GOT3 (cell line): ENCODE measurements at places on chromosomes 13 and 19.

DNA sequence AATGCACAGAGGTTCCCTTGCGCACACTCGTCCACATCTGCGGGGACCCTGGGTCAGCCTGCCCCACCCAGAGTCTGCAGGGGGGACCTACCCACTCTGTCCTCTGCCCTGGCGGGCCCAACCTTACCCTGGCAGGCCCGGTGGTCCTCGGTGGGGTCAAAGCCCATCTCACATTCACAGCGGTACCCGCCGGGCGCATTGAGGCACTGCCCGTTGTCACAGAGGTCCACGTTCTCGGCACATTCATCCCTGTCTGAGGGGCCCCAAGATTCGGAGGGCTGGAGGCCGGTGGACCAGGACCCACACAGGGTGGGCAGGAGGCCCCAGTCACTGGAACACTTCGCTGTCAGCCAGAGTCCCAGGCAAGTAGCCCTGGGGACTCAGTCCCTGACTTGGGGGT lies 38.5 kb downstream of the FBN3 start:
- no peak for DNase-seq

- DNase-seq, result no peak
These were observed 624.6 kb downstream of the GPC6 start for GRCh38 chr13:93851236-93851635.

- no peak for DNase-seq
These were observed 14.4 kb downstream of the BICRA start for GRCh38 chr19:47623151-47623920.

GRCh38 chr19:29188289-29189032 lies 24.5 kb downstream of the UQCRFS1 start:
- DNase-seq, result no peak

- DNase-seq, result no peak
These were observed 167.1 kb upstream of the SOX1 start for GRCh38 chr13:111899714-111900389.

GRCh38 chr13:29454931-29455481 lies 140.5 kb downstream of the SLC7A1 start:
- DNase-seq, result no peak

DNA sequence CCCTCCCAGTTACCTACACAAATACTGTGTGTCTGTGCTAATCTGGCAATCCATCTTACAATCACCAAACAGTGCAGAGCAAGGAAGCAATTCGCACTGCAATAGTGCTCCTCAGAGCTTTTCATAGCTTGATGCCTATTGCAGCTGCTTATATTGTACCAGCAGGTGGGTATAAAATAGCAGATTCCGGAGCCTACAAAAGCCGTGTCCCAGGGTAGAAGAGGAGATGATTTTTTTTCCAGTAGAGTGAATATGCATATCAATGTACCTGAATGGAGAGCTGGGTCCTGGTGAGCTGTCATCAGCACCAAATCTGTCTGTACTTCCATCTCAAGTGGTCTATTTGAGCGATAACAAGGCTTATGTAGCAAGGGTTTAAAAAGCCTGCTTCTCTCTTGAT lies 668.4 kb downstream of the DIAPH3 start:
- DNase-seq, result no peak

DNA sequence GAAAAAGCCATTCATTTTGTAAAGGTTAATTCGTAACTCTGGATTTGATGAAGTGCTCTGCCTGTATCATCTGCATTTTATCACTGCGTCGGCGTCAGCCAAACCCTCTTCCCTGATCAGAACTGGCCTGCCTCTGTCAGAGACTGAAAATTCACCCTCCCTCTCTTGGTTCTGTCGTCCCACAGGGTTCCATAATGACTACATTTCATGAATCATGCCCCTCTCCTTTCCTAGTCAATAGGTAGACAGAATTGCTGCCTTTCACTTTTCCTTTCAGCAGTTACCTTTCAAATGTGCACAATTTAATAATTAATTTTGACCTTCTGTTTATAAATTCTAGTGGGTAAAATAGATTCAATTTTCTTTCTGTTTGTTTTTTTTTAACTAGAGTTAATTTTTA lies 423.4 kb downstream of the RFC3 start:
- no peak for DNase-seq

GRCh38 chr13:62564770-62565169 lies 1149.1 kb upstream of the PCDH20 start:
- DNase-seq, result no peak

- no peak for DNase-seq
These were observed 31.7 kb upstream of the KCTD4 start for GRCh38 chr13:45232591-45232990.

DNA sequence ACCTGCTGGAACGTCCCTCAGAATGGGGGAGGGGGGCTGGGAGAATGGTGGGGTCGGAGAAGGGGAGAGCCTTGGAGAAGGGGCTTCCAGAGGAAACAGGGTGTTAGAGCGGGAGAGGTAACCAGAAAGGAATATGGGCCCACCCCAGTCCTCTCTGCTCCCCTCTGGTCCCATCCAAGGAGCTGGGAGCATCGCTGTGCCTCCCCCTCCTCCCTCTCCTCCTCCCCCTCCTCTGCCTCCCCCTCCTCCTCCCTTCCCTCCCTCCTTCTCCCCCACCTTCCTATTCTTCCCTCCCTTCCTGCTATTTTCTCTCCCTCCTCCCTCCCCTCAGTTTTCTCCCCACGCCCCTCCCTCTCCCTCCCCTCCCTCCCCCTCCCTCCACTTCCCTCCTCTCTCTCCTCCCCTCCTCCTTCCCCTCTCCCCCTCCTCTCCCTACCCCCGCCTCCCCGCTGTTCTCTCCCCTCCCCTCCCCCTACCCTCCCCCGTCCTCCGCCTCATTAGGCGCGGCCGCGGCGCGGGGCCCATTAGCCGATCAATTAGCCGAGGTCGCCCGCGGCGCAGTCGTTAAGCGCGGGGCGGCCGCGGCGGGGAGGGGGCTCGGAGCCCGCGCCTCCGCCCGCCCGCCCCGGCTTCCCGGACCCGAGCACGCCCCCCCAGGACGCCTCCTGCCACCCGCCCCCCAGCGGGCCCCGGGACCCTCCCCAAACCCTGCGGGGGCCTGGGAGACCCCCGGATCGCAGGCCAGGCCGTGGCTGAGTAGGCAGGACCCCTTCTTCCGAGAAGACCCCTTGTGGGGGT lies 15.4 kb downstream of the TLE5 start:
- no peak for DNase-seq

DNA sequence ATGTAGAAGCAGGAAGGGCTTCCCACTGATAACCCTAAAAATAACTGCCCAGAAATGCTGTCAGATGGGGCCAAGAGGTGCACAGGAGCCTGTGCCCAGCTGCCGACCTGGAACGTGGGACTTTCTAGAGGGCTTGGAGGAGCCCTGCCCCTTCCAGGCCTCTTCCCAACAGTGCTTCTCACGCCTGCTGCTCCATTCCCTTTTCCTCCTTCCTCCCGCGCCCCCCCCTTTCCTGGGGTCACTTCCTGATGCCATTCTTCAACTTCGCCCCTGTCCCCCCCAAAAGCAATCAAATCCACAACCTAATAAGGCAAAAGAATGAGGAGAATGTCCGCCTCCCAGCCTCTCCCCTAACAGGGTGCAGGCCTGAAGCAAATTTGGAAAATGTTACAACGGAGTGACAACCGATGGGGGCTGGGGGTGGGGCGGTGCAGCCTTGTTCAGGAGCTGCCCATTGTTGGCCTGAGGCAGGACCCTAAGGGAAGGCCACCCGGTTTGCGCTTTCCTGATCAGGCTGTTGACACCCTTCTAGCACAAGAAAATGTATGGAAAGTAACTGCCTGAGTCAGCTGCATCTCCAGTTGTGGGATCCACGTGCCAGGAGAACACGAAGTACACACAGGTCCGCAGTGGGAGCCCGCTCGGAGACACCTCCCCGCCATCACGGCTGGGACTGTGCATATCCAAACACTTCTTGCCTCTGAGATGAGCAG lies 18.7 kb downstream of the ACTN4 start:
- no peak for DNase-seq

- DNase-seq, result peak; percentile 69
These were observed 25.8 kb upstream of the NANOS3 start for GRCh38 chr19:13850910-13851733.

GRCh38 chr13:39263033-39263432 lies 224.8 kb downstream of the NHLRC3 start:
- DNase-seq, result no peak

- no peak for DNase-seq
These were observed 477.3 kb downstream of the TSHZ3 start for GRCh38 chr19:30871979-30872378.
